Activated CD8-positive, alpha-beta T cell treated with anti-CD3 and anti-CD28 coated beads for 36 hours (primary cell): ENCODE measurements at places on chromosomes 1 and 21. TPM values are rescaled to one million over a fixed set of nuclear protein-coding genes. Genes with fewer than 3 reads are reported as not detected.

MAGI3 gene
- 2.5 TPM for total RNA-seq

SMIM1 gene
- 1.5 TPM for total RNA-seq

DAB1 gene
- total RNA-seq: not detected

- DNase-seq: peak; percentile 4
Measured at GRCh38 chr1:244651956-244652622, 837 bp upstream of the DESI2 start.

GRCh38 chr1:17874231-17874630, 119.1 kb downstream of the ACTL8 start:
- DNase-seq: no peak
